CD4-positive, alpha-beta T cell treated with Interferon gamma for 1 hour (primary cell): ENCODE measurements at places on chromosomes 12 and 14.

DNA sequence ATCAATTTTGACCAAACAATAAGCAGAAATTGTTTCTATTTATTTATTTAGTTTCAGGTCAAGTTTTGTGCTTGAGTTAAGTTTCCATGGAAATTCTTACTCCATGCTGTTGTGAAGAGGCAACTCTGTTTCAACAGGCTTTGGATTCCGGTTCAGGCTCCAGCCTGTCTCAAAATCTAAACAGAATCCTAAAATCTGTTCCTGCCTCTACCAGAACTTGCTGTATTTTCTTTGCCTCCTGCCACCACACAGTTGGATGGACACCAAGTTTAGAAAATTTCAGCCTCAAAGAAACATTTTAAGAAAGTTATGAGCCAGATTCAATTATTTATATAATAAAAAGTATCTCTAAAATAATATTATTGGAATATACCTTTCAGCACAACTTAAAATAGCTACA, 330.9 kb downstream of the FOXG1 start:
- DNase-seq = no peak

GRCh38 chr12:16154990-16155389, 122.5 kb downstream of the SLC15A5 start:
- no peak for DNase-seq

DNA sequence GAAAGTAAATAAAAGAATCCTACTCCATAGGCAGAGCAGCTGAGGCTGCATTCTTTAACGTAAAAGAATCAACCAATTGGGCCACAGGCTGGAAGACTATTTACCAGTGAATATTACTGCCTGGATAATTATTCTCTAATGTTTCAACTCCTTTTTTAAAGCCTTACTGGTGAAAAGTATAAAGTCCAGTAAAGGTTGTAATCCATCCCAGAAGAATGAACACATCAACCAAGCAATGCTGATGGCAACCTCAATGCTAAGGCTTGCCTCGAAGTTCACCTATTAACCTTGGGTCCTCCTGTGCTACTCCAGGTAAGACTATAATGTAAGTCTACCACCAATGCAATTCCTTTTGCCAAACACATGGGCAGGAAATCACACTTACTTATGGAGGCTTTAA, 77.3 kb downstream of the ATXN2 start:
- DNase-seq = no peak

GRCh38 chr12:123267335-123267920, 4.2 kb downstream of the CDK2AP1 start:
- DNase-seq = no peak

DNA sequence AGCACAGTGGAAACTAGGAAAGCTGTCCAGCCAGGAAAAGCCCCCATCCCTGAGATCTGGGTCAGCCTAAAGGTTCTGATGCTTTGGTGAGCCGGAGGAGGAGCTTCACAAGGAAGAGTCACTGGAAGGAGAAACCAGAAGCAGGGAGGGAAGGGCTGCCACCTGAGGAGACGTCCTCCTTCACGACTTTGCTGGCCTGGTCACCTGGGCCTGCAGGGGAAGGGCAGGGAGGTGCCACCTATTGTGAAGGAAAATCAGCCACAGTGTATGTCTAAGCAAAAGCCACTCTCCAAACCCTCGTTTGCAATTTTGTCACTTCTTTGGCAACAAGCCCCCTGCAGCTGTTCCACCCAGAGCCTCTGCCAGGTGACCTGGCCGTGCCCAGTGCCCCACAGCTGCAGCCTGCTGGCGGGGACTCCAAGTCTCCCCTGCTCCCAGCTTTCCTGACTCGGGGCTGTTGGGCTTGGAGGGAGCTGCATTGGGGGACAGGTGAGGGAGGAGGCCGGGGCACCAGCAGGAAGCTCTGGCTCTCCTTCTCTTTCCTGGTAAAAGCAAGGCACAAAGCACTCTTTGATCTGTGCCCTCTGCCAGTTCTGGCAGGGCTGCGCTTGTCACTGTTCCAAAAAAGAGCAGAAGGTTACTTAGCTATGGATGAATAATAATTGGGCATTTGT, 120.9 kb upstream of the BCL2L14 start:
- no peak for DNase-seq

- DNase-seq = no peak
These were observed 9.6 kb upstream of the SPTB start for GRCh38 chr14:64889352-64889751.

DNA sequence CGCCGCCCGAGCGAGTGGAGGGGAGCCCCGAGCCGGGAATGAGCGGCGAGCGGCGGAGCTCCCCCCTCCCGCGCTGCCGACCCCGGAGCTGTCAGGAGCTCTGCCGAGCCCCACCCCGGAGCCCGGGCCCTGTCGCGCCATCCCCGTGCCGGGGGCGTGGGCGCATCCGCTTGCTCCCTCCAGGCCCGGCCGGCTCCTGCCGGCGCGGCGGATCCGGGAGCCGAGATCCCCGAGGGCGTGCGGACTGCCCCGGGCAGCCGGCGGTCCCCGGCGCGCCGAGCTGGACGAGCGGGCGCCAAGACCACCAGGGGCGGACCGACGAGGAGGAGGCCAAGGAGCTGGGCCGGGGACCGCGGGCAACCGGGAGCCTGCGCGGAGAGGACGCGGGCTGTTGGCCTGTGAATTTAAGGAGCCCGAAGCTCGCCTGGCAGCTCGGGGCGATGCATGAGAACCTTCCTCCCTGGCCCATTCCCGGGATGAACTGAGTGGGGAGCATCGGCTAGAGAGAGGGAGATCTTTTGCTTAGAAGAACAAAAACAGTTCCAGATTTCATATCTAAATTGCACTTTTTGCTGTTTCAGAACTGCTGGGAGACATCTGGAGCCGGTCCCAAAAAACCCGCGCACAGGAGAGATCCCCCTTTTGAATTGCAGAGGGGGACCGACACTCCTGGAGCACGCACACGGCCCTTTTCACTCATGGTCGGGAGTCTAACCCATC, 2.0 kb downstream of the PTHLH start:
- DNase-seq = no peak

GRCh38 chr12:92899386-92900001, 29.6 kb downstream of the EEA1 start:
- no peak for DNase-seq

- DNase-seq = no peak
These were observed 26.0 kb downstream of the SMUG1 start for GRCh38 chr12:54162741-54163140.
